ENCODE measurements at places on chromosomes 5 and 9.

- DNase-seq, result no peak
These were observed 50.6 kb downstream of the DMRT1 start for GRCh38 chr9:892123-892522.

DNA sequence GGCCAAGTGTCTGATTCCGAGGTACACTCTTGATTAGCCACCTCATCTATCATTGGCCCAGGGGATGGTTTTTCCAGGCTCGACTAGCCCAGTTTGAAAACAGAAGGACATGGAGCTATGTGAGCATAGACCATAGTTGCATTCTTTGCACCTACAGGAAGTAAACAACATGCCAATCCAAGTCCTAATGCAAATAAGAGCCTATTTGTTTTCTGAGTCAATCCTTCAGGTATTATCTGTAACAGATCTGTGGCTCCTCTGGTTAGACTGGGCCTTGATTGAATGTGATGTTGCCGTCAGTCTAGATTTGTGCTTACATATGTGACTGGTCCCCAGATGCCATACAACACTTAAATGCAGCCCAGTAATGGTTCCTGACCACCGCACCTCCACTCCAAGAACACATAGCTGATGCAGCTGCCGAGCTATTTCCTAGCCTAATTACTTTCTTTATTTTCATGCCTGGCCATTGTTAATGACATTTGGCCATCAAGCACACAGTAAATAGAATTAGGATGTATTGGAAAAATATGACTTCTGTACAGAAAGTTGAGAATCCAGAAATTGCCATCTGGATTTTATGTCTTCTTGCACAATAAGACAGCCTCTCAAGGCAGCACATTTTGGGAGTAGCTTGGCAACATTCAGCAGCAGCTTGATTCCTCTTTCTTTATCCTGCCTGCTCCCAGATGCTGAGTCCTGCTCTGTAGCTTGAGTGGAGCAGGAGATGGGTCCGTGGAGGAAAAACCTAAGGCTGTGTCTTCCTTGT lies 29.5 kb upstream of the ARHGAP26 start:
- DNase-seq, result no peak

DNA sequence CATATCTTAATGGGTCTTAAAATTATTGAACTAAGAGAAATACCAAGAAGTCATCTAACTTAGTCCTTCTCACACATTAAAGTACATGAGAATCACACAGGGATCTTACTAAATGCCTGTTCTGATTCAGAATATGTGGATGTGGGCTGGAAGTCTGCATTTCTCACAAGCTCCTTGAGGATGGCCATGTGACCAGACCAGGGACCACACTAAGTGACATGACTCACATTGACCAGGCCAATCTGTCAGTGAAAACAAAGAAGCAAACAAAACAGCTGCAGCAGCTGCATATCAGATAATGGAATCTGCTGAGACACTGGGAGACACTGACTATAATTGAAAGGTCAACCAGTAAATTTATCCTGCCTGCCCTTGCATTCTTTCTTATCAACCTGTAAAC lies 110.5 kb downstream of the ADAMTS12 start:
- DNase-seq, result no peak

DNA sequence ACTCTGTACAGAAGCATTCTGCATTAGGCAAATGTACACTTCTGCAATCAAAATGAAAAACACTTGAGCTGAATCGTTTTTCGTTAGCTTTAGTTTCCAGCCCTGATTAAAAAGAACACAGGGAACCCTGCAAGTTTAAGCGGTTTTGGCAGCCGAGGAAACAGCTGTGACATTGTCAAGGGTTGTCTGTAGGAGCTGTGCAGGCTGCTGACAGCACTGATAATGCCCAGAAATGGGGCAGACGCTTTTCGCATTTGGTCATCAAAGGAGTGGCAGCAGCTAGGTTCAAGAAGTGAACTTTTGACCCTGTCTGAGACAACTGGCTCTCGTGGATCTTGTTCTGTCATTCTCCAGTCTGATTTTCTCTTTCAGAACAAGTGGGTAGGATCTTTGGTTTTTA lies 165.6 kb upstream of the CCDC152 start:
- DNase-seq, result no peak

DNA sequence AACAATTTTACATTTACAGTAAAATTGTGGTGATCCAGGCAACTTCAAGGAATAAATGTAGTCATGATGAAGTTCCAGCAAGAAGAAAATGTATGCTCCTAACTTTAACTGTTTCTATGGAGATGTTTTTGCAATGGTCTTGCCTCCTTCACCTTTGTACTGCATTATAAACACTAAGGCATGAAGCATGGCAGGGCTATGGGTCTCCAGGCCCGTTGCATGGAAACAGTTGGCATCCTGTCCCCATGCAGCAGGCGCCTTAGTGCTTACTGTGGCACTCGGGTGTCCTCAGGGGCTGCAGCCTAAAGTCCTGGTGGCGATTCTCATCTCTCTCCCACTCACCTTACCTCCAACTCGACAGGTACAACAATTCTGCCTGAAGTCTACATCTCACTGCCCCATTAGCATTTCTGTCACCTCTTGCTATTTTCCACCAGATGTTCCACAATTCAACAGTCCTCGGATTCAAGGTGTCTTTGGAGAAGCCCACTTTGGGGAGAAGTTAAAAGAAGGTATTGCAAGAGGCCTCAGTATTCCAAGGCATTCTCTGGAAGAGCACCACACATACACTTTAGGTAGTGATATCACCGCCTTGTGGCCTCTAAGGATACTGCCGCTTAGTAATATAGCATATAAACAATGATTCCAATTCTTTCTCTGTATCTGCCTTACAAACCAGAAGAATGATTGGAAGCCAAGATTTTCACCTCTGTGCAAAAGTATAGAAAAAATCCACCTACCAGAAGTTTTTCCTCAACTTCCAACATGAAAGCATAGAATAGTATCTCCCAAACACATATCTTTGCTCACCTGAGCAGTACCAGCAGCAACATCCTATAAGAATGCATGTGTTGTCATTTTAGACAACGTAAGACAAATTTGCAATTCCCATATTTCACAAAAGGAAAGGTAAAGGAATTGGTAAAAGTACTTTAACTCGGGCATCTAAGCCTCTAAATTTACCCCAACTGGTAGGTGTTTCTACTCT lies 5.1 kb downstream of the LIFR start:
- DNase-seq, result no peak

DNA sequence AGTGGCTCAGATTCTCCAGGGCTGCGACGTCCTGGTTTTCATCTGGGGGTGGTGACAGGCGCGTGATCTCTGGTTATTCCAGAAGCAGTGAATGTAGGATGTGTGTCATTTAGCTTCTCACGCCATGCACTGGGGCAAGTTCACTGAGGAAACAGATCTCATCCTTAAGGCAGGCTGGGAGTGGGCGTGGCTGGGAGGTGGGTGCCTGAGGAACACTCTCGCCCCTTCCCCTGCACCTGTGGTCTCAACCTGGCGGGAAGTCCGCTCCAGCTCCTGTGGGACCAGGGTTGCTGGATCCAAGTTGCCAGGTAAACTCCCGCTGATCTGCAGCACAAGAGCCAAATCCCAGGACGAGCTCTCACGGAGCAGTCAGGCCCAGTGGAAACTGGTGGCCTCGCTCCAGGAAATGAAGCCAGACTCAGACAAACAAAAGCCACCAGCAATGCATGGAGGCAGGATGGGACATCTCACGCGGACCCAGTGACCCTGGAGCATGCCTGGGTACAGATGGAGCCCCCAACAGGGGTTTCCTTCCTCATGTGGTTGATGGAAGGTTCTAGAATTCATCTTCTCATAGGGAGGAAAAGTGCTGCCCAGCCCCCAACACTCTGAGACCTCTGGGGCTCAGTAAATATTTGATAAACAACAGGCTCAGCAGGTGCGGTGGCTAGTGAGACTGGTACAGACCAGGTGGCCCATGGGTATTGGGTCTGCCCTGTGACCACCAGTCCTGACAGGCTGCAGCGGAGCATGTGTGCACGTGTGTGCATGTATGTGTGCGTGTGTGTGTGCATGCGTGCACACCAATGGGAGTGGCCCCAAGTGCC lies 16.3 kb upstream of the SLC12A7 start:
- no peak for DNase-seq

- DNase-seq, result no peak
These were observed 19.9 kb downstream of the ERBIN start for GRCh38 chr5:65946198-65946745.

GRCh38 chr5:137220523-137220927 lies 278.6 kb downstream of the SPOCK1 start:
- no peak for DNase-seq

- no peak for DNase-seq
These were observed 125.5 kb downstream of the GABRB2 start for GRCh38 chr5:161421067-161421466.

GRCh38 chr5:134119720-134120119 lies 5.2 kb downstream of the TCF7 start:
- DNase-seq, result no peak

All from CD4-positive, alpha-beta T cell treated with Interleukin-4 for 1 hour (primary cell).